ENCODE measurements at places on chromosomes 5 and 9. TPM values are rescaled to one million over a fixed set of nuclear protein-coding genes. Genes with fewer than 3 reads are reported as not detected.

CYLC2 gene
- total RNA-seq: not detected

GGTA1 gene
- total RNA-seq: 2.6 TPM

ZNF169 gene
- total RNA-seq: 19.1 TPM

PIP5KL1 gene
- not detected for total RNA-seq

SPINK4 gene
- total RNA-seq: not detected

RETREG1 gene
- total RNA-seq: 2.9 TPM

DND1 gene
- 3.5 TPM for total RNA-seq

FBXW11 gene
- total RNA-seq: 34.6 TPM

ANKRD55 gene
- total RNA-seq: not detected

RLN2 gene
- not detected for total RNA-seq

ACOT12 gene
- not detected for total RNA-seq

SLIT3 gene
- total RNA-seq: 128 TPM

STK32A gene
- total RNA-seq: 6.2 TPM

SLC28A3 gene
- not detected for total RNA-seq

FREM1 gene
- total RNA-seq: 0.85 TPM

PHF24 gene
- not detected for total RNA-seq

- no peak for DNase-seq
Measured at GRCh38 chr5:144202726-144203125, 32.1 kb downstream of the KCTD16 start.

DNA sequence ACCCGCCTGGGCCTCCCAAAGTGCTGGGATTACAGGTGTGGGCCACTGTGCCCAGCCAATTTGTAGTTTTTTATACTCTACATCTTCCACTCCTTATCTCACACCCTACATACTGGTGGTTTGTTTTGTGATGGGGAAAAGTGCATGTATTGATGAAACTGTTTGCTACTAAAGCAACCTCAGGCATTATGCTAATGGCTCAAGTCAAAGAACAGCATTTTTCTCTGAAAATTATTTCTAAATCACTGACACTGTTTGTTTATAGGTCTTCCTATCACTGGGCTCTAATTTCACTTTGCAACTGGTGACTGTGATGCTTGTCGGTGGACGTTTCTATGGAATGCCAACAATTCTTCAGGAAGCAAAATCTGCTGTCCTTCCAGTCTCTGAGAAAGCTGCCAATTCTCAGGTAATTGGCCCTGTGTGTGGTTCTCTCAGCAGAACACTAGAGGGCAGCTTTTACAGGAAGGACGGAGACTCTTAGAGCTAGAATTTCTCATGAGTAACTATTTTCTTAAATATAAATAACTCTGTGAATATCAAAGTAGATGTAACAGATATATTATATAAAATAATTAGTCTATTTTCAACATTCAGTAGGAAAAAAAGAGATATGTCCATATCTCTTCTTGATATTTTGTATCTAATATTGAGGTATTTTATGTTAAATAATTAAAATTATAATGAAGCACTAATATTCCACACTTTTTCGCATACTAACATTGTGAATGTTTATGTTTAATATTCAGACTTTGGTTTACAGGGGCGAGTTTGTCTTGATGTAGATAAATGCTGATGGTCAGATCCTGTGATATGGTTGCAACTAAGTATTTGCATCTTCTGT, 244.1 kb downstream of the ADGRV1 start:
- no peak for DNase-seq

DNA sequence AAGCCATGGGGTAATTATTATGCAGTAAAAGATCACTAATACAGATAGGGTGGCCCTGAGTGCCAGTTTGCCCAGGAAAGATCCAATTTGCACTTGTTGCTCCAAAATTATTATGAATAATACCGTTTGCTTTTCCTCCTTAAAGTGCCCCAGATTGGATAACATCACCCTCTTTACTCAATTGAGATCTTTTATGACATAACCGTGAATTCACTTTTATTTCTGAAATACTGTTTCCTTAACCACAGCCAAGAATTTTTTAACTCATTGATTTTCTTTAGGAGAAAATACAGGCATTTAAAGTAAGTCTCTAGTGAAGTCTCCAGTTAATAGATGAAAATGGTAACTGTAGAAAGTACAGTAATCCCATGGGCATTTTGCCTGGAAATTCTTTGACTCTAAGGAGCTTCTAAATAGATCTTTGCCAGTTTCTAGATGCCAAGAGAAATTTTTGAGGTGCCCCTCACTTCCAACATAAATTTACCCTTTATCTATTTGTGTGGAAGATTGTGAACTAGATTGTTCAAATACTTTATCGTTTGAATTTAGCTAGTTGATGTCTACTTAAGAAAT, 99.2 kb downstream of the UHRF2 start:
- DNase-seq: no peak

DNA sequence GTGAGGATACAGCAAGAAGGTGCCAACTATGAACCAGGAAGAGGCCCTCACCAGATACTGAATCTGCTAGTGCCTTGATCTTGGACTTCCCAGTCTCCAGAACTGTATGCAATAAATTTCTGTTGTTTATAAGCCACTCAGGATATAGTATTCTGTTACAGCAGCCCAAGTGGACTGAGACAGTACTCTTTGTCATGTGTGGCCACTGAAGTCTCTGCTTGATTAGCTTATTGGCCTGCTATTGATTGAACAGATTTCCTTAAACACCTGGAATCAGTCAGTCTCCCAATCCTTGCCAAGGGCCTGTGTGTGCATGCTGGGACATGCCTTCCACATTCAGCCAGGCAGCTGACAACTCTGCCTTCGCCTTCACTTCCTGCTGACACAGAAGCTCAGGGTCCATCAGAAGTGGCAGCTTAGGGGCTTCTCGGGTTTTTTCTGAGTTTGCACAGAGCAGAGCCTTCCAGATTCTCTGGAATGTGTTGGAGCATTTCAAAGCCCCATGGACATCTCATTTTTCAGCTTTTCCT, 13.7 kb upstream of the ROR2 start:
- DNase-seq: no peak

GRCh38 chr9:106953174-106953573, 90.2 kb downstream of the ZNF462 start:
- DNase-seq: no peak

DNA sequence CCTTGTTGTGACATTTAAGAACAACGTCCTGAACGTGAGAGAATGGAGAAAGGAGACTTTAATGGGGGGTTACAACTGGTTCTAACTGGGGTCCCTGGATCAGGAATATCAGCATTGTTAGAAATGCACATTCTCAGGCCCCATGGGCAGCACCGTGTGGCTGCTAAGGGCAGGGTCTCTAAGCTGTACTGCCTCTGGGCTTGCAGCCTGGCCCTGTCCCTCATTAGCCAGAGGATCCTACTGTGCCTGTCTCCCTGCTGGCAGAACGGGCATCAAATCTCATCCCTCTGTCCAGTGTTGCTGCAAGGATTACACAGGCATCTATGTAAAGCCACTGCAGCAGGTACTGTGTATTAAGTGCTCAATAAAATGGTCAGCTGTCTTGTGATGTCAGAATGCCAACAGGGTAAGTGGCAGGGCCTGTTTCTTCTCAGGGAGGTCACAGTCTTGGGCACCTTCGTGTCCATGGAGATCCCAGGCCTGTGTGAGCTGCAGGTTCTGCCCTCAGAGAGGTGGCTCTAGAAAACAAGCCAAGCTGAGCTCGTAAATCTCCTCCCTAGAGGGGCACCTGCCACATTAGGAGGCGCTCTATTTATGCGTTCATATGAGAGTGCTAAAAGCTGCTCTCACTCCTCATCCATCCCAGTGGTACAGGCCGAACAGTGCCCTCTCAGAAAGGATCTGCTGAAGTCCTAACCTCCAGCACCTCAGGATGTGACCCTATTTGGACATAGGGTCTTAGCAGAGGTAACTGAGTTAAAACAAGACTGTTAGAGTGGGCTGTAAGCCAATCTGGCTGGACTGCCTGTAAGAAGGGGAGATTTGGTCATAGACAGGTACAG, 210.5 kb downstream of the GADD45G start:
- peak; percentile 44 for DNase-seq

- no peak for DNase-seq
Measured at GRCh38 chr9:81397481-81398381, 291.6 kb downstream of the TLE1 start.

- no peak for DNase-seq
Measured at GRCh38 chr9:31736581-31737179, 647.8 kb upstream of the ACO1 start.

DNA sequence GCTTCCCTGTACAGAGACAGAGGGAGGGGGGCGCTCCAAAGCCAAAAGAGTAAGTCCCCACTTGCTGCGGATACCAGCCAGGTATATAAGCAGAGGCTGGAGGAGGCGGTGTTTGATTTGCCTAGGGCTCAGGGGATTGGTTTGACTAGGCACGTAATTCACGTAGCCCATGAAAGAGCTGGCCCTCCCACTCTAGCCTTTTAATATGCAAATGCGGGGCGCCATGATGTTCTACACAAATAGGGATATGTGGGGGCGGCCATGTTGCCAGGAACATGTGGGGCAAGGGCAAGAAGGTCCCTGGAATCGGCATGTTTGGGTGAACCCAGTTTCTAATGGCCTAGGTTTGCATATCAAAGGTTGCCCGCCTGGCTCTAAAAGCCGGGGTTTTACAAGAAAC, 3.3 kb upstream of the PRLR start:
- DNase-seq: no peak

DNA sequence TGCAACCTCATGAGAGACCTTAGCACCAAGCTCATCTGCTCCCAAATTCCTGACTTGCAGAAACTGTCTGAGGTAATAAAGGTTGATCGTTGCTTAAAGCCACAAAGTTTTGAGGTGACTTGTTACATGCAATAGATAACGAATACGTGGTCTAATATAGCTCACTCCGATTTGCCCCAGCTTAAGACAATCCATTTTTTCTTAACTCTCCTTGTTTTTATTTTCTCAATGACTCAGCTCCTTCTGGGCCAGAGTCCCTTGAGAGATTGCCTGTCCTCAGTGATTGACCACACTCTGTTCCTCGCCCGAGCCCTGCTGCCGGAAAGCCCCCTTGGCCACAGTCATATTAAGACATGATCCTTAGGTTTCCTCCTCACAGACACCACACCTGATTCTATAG, 63.7 kb upstream of the FANCC start:
- no peak for DNase-seq

DNA sequence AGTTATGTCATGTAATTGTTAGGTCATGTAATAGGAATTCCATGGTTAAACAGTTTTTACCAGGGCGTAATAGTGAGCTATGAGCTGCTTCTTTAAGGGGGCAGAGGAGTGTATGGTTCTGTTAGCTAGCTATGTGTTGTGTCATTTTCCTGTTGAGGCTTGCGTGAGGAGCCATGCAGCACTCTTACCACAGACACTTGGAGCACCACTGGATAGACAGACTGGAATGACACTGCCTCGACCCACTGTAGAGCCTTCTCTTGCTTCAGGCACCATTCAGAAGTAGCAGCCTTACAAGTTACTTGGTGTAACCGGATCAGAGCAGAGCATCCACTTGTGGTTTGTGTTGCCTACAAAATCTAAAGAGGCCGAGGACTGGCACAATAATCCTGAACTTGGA, 28.3 kb upstream of the STOM start:
- no peak for DNase-seq

- peak; percentile 46 for DNase-seq
Measured at GRCh38 chr5:138969323-138970002, 94.3 kb upstream of the LRRTM2 start.

- DNase-seq: peak; percentile 69
Measured at GRCh38 chr5:123344816-123345426, 78.3 kb downstream of the CEP120 start.

- no peak for DNase-seq
Measured at GRCh38 chr9:35727676-35728040, 4.3 kb downstream of the TLN1 start.

- no peak for DNase-seq
Measured at GRCh38 chr9:81410201-81410600, 279.1 kb downstream of the TLE1 start.

GRCh38 chr5:45038366-45038987, 229.7 kb downstream of the MRPS30 start:
- DNase-seq: no peak

GRCh38 chr9:22285066-22285465, 161.6 kb upstream of the DMRTA1 start:
- no peak for DNase-seq

- DNase-seq: no peak
Measured at GRCh38 chr9:35844628-35845270, 15.7 kb downstream of the TMEM8B start.

- DNase-seq: no peak
Measured at GRCh38 chr9:971901-972500, 4.5 kb upstream of the DMRT3 start.

DNA sequence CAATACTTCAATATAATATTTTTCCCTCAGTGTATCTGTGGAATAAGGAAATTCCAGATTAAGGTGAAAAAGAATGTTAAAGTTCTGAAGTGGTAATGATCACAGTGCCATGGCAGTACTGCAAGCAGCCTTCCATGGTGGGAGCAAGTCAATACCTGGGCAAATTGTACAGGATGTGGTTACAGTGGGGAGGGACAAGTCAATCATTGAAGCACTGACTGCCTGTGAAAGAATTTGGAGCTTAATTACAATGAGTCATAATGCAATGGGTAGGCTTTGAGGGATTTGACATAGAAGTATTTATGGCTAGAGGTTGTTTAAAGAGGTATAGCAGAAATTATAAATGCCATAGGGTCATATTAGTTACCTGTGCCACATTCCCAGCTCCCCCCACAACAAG, 786.5 kb upstream of the ACO1 start:
- DNase-seq: no peak

GRCh38 chr9:89865981-89866380, 261.2 kb downstream of the GADD45G start:
- DNase-seq: no peak
